HepG2 (cell line): ENCODE measurements at places on chromosomes 5 and 9.

DNA sequence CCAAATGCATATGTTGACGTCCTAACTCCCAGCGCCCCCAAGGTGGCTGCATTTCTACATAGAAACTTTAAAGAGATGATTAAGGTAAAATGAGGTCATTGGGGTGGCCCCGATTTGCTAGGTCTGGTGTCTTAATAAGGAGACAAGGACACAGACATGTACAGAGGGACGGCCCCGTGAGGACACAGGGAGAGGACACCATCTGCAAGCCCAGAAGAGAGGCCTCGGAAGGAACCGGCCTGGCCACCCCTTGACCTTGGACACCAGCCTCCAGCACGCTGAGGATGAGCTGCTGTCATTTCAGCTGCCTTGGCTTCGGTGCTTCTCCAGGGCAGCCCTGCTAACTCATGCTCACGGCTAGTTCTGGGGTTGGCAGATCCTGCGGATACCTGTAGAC is 73.2 kb downstream of the MRPL36 start:
- no peak for DNase-seq

DNA sequence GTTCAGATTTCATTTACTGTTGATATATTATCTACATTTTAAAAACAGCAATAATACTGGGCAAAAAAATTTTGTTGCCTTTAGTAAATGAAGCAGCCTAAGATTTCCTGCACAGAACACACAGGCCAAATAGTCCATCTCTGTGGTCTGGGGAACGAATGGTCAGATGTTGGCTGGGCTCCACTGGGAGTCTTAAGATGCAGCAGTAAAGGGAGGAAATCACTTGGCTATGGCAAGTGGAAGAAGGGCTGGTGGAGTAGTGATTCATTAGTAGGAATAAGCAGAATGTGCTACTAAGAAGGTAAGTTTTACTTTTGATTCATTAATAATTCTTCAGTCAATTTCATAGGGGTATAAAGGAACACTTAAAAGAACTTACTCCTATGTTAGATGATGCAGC is 91.1 kb upstream of the ARRDC3 start:
- DNase-seq, result no peak

DNA sequence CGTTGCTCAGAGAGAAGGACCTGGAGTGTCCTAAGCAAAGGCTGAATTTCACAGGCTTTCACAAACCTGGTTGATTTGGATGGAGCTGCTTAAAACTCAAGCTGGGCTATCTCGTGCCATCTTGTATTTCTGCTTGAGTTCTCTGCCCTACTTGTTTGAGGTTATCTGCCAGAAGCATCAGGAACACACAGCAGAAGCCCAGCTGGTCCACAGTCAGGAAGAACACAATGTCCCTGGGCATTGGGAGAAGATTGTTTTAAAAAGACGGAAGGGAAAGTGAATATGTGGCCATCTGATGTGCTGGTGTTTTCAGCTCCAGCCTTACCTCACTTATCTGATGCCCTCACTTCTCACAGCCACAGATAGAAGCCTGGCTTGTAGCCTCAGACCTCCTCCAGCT is 32.9 kb upstream of the SLC36A1 start:
- DNase-seq, result no peak

DNA sequence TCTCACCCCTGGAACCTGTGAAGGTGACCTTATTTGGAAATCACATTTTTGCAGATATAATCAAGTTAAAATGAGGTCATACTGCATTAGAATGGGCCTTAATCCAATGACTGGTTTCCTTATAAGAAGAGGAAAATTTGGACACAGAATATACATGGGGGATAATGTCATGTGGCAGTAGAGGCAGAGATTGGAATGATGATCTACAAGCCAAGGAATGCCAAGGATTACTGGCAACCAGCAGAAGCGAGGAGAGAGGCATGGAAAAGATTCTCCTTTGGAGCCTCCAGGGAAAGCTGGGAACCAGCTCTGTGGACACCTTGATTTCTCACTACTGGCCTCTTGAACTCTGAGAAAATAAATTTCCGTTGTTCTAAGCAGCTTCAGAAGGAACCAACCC is 20.2 kb upstream of the CEP78 start:
- no peak for DNase-seq

DNA sequence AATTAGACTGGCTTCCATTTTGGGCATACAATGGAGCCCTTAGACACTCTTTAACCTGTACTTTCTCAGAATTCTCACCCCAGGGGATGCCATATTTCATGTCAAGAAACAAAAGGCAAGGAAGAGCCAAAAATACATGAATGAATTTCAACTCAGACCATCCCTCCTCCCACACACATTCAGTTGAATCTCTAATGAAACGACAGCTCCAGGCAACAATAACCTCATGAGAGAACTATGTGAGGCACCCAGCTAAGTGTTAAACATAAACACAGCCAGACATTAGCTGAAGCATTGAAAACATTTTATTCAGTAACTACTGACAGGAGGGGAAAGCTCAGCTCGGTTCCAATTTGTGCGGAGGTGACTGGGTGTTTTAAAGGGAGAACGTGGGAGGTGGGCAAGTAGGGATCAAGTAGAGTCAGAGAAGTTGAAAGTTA is 1359.1 kb upstream of the CDH9 start:
- no peak for DNase-seq

DNA sequence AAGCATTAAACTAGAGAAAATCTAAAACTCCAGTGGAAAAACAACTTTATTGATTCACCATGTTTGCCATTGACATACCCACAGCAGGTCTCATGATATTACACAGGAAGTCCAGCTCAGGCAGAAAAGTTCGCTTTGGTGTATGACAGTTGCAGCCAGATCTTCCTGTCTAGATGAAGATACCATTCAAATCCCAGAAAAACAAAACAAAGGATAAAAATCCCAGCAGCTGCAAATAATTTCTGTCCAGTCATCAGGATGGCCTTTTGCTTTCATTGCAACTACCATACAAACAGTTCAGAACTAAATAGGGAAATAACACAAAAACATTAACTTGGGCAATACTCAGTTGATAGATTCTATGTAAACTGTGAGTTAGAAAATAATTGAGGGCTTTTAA is 136.0 kb upstream of the NREP start:
- no peak for DNase-seq

GRCh38 chr9:18362166-18362565 is 111.8 kb upstream of the ADAMTSL1 start:
- no peak for DNase-seq

DNA sequence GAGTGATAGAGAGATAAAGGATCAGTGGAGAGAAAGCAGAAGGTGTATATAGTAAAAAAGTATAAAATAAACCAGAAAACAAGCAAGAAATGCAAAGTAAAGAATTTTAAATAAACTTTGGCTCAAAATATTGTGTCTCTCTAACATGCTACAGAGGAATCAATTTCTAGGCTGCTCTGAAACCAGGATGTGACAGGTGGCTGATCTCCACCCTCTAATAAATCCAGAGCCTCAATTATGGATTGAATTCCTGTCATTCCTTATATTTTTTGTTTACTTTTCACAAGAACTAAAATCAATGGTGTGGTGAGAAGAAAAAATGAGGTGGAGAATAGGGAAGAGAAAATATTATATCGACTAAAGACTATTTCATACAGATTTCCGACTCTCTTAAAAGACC is 965.1 kb upstream of the SEMA6A start:
- DNase-seq, result no peak

- no peak for DNase-seq
Measured at GRCh38 chr9:119218293-119218692, 150.9 kb downstream of the BRINP1 start.
